NCI-H748 treated with DMSO at 0.1 percent for 48 hours (cell line): ENCODE measurements at places on chromosomes 16 and 17.
A peak's percentile ranks its signal among the peaks of the same experiment; 100 is the strongest.

DNA sequence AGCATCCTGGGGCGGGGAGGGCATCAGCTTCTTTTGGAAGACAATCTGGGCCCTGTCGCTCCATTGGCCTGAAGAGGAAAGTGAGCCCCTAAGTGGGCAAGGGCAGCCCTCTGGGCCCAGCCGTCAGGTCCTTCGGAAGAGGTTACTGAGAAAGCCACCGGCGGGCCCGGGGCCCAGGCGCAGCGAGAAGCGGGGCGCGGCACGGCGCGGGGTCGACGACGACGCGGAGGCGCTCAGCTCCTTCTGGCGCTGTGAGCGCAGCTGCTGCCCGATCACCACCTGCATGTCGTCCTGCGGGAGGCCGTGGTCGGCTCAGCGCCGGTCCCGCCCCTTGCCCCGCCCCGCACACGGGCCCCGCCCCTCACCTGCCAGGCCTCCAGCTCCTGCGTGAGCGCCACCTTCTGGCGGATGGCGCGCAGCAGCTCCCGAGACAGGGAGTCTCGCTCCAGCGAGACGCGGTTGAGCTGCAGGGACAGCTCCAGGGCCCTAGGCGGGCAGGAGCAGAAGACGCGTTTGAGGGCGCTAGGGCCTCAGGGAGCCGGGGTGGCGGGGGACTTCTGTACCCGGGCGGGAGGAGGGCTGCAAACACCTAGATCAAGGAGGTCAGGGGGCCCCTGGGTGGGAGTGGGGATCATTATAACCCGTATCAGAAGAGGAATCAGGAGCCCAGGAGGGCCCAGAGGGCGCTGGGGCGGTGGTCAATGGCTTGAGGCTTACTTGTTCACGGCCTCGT lies 4.3 kb downstream of the THOC6 start:
- peak; percentile 48 for DNase-seq

GRCh38 chr17:11272191-11272590 lies 31.2 kb downstream of the SHISA6 start:
- DNase-seq, result no peak

DNA sequence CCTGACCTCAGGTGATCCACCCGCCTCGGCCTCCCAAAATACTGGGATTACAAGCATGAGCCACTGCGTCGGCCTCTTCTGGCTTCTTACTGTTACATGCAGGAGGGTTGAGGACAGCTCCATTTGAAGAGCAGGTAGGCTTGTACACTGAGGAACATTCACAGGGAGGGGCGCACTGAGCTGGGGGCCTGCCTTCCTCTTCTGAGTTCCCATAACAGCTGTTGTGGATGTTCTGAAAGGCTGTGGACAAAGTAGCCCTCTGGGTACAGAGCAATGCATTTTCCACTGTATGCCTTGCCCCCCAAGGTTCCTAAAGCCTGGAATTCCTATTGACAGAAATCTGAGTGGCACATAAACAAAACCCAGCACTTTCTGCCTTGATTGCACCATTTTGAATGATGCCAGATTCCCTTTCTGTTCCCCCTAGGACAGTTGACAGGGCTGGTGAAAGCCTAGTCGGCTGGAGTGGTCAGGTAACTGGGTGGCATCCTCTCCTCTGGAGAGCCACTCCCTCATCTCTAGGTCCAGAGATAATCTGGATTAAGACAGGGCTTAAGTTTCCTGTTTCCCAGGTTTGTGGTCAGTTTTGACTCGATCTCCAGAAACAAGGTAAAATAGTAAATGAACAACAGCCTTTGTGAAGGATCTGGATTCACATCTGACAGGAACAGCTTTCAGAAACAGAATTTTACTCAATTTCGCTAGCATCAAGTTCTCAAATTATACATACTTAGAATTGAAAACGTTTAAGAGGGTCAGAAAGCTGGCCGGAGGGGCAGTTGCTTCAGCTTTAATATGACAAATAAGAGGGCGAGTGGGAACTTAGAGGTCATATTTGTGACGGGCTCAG lies 1.3 kb upstream of the CDK5R1 start:
- no peak for DNase-seq

DNA sequence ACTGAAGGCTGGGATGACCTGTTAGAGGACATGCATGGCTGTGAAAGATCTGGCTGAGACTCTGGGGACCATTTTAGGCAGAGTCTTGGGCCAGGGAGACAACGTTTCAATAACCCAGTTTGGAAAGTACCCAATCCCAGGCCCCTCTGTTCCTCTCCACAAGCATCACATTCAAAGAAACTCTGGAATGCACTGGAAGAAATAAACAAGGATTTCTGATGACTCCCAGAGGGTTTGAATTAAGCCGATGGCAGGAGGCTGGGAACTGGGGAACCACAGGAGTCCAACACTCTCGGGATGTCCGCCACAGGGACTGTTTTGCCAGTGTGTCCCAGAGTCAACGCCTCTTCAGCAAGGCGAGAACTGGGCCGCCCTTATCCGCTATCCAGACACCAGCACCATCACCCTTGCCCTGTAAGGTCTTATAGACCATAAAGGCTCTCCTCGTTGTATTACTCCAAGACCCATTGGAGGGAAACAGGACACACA lies 3.3 kb downstream of the PMP22 start:
- DNase-seq, result no peak

GRCh38 chr17:67138392-67138791 lies 94.0 kb downstream of the CACNG1 start:
- DNase-seq, result no peak

DNA sequence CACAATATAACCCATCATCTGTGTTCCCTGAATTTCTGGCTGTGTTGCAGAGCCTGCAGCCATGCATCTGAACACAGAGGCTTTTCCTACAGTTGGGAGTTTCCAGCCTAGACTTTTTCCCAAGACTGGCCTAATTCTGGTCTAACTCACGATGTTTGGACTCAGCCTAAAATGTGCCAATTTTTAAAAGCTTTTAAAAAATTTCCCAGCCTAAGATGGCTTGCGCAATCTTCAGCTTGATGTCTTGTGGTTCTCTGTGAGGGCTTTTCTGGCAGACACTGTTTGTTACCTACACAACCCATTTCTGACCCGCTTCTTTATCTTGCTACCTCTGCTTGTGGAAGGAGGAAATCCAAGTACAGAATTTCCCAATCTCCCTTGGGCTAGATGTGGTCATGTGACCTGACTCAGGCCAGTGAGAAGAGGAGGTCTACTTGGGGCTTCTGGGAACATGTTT lies 72.7 kb upstream of the GAS7 start:
- DNase-seq, result no peak

GRCh38 chr17:77118251-77118928 lies 22.4 kb upstream of the SEC14L1 start:
- DNase-seq, result no peak

DNA sequence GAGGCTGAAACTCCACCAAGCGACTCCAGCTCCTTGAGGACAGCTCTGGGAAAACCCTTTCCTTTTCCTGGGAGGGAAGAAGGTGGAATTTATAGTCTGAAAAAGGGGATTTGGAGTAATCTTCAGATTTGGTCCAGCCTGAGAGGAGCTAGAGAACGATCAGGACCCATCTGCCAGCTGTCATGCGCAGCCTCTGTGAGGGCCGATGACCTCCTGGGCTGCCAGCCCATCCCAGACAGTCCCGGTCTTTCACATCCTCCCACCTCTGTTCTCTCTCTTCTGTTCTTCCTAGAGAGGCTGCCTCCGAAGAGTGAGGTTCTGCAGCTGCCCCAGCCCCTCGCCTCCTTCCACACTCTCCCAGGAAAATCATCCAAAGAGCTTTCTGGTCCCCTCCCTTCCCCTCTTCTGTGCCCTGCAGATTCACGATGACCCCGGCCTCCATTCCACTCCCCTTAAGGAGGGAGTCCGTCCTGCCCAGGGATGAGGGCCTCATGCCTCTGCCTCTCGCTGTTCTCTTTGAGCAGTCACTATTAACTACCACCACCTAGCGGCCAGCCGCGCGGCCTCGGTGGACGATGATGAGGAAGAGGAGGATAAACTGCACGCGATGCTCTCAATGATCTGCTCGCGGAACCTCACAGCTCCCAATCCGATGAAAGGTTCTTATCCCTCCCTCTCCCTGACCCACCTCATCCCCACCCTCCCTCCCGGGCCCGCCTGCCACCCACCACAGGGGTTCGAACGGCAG lies 29.6 kb downstream of the SGSM2 start:
- no peak for DNase-seq

GRCh38 chr17:43782913-43783680 lies 2.9 kb downstream of the CFAP97D1 start:
- DNase-seq, result no peak

GRCh38 chr16:6864671-6865070 lies 468.0 kb upstream of the RBFOX1 start:
- no peak for DNase-seq

DNA sequence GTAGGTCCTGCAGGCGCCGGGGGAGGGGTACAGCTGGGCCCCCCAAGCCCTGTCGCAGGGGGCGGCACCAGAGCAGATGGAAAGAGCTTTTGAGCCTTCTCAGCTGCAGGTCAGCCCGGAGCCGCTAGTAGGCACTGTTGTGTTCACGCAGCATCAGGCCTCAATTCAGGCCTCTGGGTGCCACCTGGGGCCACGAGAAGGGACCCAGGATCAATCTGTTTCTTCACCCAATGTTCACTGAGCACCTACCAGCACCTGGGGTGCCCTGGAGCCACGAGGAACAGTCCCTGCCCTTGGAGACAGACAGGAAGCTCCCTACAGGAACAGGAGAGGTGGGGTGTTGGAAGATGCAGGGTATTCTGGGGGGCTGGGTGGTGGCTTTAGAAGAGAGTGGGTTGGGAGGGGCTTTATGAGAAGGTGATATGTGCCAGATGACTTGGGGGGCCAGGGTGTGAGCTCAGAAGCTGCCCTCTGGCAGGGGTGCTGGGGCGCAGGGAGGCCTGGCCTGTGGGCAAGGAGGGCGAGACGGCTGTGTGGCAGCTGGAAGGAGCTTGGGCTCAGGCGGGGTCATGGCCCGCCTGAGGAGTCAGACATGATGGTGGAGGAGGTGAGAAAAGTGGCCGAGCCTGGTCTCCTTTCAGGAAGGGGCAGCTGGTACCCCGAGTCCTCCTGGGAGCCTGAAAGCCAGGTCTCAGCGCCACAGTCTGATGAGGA lies 121.9 kb upstream of the GSE1 start:
- no peak for DNase-seq

- DNase-seq, result no peak
Measured at GRCh38 chr16:28317040-28317880, 24.9 kb downstream of the SBK1 start.

DNA sequence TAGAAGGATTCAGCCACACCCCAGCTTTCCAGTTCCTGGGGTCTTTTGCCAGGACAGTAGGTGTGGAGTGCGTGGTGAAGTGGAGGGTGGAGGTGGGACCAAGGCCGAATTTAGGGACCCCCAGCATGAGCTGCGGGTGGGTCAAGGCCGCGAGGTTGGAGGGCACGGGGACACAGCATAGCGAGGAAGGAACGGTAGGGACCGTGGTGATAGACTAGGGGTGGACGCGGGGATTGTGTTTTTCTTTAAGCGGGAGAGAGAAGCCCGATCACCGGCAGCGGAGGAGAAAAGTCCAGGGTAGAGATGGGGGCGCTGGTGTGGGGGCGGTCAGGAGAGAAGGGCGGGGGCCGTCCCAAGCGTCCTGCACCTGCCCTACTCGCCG lies 261 bp upstream of the B4GALNT2 start:
- DNase-seq, result no peak

DNA sequence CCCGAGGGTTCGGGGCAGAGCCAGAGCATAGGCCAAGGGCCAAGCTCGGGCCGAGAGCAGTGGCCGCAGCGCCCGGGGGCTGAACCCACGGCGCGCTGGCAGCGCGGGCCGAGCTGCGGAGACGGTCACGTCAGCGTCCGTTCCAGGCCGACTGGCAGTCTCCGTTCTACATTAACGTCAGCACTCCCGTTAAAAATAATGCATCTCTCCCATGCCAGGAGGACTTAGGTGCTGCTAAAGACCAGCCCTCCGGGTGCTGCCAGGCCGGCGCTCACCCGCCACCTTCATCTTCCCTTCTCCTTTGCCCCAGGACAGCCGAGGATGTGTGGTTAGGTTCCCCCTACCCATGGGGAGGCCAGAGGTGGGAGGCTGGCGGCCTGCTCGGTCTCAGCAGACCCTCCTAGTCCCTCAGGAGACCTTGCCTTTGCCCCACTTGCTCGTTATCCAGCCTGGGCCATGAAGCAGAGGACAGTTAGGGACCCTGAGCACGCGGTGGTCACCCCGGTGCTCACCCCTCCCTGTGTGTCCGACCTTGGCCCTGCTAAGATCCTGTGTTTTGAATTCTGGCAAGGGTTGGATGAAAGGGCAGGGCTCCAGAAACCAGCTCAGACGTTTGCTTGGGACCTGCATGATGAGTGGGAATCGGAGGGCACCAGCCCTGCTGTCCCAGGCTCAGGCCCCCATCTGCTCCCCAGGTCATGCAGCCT lies 572 bp downstream of the MPG start:
- no peak for DNase-seq

GRCh38 chr16:54503011-54503855 lies 216.6 kb upstream of the IRX3 start:
- DNase-seq, result peak; percentile 12

- no peak for DNase-seq
Measured at GRCh38 chr16:16001596-16002255, 52.3 kb downstream of the ABCC1 start.
